ENCODE measurements at places on chromosomes 6 and 20.

GRCh38 chr6:2119275-2119674, 126.1 kb downstream of the GMDS start:
- DNase-seq, result no peak

GRCh38 chr6:110557199-110557598, 80.8 kb upstream of the SLC22A16 start:
- no peak for DNase-seq

DNA sequence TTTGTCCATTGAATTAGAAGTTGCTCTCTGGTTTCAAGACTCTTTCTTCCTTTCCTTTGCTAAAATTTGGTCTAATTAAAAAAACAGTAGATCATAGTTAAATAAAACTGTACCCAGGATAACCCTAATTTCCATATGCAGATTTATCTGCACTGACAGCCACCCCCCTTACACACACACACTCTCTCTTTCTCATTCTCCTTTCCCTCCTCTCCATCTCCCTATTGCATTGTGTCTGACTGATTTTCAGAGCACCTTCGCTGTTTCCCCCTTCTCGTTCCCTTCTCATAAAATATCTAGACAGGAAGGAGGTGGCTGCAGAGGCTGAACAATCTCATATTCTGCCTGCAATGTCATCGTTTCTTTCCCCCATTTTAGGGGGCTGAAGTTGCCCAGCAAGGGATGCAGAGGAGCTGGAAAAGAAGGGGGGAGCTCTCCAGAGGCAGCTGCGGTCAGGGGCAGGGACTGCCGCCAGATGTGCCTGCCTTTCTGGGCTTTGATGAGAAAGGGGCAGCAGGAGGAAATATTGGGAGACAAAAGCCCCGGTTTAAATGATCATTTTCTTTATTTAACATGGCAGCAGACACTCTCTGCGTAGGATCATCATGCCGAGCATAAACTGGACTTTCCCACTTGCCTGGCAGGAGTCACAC, 22.5 kb upstream of the MMS22L start:
- DNase-seq, result no peak

DNA sequence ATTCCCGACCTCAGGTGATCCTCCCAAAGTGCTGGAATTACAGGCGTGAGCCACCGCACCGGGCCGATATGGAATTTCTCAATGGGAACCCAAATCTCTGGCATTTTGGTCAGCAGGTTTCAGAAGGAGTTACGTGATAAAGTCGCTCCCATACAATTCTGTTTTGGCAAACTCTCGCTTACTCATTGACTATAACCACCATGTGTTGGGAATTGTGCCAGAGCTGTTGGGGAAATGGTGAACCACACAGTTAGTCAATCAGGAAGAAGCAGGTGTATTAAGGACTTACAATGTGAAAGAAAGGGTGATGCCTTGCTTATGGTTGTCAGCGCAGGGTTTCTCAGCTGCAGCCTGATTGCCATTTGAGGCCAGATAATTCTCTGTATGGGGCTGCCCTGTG, 410.5 kb downstream of the QKI start:
- DNase-seq, result peak; percentile 80

GRCh38 chr6:56766806-56767178, 124.1 kb upstream of the DST start:
- DNase-seq, result peak; percentile 72

- DNase-seq, result no peak
Observed at GRCh38 chr6:106886922-106887797, 87.4 kb downstream of the CD24 start.

DNA sequence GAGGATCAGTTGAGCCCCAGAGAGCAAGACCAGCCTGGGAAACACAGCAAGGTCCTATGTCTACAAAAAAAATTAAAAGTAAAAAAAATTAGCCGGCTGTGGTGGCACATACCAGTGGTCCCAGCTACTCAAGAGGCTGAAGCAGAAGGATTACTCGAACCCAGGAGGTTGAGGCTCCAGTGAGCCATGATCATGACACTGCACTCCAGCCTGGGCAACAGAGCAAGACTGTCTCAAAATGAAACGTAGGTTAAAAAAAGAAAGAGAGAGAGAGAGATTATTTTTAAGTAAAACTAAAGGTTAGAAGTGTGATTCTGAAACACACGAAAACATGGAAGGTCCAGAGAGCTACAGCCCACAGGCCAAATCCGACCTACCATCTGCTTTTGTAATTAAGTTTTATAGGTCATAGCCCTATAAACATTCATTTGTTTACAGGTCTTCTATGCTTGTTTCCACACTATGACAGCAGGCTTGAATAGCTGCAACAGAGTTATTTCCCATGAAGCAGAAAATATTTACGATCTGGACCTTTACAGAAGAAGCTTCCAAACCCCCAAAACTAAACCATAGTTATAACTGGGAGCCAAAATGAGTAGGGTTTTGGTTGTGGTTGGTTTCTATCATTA, 279.7 kb downstream of the GMDS start:
- no peak for DNase-seq

DNA sequence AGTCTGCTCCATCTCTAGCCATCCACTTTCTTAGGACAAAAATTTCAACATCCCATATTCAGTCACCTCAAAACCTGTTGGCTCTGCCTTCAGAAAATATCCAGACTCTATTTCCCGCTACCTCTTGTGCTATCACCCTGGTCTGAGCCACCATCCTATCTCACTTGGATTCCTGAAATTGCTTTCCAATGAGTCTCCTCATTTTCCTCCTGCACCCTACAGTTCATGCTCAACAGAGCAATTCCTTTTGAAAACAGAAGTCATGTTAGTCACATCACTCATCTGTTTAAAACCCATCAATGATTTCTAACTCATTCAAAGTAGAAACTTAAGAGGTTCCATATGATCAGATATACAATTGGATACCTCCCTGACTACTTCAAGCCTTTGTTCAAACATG, 229.9 kb downstream of the ADGRG6 start:
- no peak for DNase-seq

- no peak for DNase-seq
Observed at GRCh38 chr6:65948062-65948461, 241.0 kb upstream of the EYS start.

- no peak for DNase-seq
Observed at GRCh38 chr6:43827898-43828297, 57.9 kb downstream of the VEGFA start.

- no peak for DNase-seq
Observed at GRCh38 chr20:22682381-22682780, 98.0 kb upstream of the FOXA2 start.

- DNase-seq, result no peak
Observed at GRCh38 chr6:12111363-12111670, 99.2 kb downstream of the HIVEP1 start.

DNA sequence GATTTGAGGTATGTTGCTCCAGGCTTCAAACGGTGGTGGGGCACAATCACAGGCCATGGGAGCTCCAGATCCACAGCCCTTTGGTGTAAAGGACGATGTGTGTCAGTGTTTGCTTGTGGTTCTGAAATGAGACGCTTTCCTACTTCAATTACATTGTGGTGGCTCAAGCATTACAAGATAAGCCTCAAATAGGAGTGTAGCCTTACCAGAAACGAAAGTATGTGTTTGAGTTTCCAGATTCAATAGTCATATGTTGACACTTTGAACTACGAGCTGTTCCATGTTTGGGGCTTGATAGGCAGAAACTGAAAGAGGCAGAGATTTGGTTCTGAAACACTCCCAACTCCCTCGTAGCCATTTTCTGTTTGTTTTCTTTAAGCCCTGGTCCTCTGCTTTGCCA, 187.1 kb downstream of the MYLK4 start:
- no peak for DNase-seq

DNA sequence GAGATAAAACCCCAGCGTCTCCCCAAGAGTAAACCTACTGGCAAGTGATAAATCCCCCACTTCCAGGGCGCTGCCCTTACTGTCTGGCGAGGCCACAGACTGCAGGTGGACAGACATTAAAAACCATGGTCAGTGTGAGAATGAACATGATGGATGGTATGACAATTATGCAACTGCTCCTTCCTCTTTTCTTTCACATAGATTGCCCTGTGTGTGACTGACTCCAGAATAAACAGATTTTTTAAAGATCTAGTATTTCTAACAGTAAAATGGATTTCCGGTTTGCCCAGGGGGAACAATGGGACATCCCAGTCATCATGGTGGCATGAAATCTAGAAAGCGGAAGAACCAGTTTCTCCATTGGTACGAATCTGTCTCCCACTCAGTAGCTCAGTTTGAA, 153.7 kb downstream of the FOXC1 start:
- DNase-seq, result no peak

DNA sequence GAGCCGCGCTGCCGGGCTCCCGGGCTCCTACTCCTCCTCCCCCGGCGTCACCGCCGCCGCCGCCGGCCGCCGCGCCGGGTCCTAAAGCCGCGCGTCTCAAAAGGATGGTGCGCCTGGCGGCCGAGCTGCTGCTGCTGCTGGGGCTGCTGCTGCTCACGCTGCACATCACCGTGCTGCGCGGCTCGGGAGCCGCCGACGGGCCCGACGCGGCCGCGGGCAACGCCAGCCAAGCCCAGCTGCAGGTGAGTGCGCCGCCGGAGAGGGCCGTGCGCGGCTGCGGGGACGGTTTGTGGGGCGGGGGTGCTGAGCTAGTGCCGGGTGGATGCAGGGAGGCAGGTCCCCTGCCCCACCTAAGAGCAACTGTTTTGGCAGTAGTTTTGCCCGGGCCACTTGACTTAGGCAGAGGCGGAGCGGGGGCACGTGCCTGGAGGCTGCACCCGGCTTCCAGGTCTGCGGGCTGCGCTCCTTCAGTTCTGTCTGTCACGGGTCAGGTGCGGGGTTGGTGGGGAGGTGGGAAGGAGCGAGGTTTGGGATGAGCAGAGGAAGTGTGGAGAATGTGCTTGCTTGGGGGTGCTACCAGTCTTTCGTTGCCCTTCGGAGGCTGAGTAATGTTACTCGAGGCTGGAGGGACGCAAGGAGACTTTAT, 722 bp downstream of the ISM1 start:
- peak; percentile 61 for DNase-seq

GRCh38 chr6:147071776-147072175, 132.4 kb upstream of the STXBP5 start:
- DNase-seq, result no peak

DNA sequence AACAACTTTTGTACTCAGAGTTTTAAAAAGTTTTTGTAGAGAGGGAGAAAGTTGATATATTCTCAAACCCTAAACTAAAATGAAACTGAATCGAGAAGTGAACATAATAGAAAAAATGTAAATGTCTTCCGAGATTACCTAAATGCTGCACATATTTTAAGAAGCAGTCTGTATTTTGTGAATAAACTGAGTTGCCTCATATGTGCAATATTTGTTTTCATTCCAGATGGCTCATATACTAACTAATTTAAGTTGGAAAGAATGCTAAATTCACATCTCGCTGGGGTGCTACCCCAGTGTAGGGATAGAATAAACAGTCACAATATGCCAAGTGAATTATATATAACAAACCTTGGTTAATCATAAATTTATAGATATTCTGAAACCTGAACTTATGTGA, 285.9 kb upstream of the THEMIS start:
- DNase-seq, result no peak

GRCh38 chr6:39839445-39839844, 47.3 kb downstream of the DAAM2 start:
- DNase-seq, result no peak

DNA sequence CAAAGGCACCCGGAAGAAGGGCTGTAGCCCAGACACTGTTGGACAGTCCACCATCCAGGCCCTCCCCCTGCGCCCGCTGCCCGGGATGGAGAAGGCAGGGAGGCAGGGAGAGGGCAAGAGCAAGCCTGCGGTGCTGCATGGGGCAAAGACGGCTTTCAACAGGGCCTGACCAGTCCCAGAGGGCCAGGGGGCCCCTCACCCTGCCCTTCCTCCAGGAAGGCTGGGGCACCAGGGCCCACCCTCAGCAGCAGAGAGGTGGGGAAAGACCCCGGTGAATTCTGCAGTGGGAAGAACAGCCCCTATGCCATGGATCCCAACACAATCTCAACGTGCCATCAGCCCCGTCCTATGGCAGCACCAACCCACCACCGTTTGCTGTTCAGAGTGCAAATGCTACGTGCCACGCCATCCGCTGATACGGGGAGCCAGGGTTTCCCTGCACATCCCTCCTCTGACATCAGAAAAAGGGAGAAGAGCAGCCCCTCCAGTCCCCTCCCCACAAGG, 41.1 kb downstream of the RRBP1 start:
- no peak for DNase-seq

DNA sequence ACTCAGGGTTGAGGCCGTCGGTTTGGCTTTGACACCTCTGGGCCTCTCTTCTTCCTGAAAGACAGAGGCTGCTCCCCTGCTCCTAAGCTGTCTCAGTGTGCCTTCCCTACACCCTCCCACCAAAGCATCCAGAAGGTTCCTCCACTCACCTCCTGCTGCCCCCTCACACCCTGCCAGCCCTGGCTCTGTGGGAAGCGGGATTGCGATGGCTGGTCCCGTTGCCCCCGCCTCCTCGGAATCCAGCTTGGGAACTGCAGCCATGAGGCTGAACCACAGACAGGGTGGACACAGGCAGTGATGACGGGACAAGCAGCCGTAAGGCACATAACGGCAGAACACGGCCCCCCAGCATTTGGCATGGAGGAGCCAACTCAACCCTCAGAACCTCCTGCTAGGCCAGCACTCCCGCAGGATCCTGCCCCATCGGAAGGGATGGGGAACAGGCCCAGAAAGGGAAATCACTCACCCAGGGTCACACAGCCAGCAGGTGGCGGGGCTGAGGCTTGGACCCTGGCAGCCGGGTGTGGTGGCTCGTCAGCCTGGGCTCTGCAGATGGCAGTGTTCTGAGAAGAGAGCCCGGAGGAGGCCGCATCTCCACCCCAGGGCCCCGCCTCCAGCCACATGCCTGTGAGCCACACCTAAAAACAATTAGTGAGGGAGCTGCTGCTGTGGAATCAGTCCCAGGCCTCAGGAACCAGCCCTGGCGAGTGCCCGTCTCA, 139.6 kb downstream of the PHACTR3 start:
- DNase-seq, result no peak

DNA sequence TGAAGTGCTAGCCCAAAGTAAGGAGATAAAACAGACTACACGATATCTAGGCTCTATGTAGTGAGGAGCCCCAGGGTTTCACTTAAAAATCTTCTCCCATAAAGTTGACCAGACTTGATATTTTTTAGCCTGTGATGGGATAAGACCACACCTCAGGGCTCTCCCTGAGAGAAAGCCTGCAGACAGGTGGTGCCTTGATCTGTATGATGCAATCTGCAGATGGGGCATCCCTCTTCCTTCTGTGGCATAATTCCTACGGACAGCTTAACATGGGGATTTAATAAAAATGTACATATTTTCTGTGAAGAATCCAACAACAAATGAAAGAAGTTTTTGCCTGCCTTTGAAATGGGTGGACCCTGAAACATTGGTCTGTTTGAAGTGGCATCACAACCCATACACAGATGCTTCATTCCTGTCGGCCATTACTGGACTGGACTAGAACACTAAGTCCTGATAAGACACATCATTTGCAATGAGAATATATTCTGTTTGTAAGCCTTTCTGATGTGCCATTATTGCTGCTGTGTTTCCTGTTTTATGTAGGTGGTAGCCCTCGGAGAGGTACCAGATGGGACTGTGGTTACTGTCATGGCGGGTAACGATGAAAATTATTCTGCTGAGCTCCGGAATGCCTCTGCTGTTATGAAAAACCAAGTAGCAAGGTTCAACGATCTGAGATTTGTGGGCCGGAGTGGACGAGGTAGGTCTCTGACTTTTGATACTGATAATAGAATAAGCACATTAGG, 53.8 kb upstream of the SUPT3H start:
- DNase-seq, result no peak

GRCh38 chr20:33393609-33394008, 7.7 kb downstream of the CDK5RAP1 start:
- DNase-seq, result peak; percentile 73

GRCh38 chr6:69953491-69953890, 87.1 kb downstream of the COL19A1 start:
- DNase-seq, result no peak

- no peak for DNase-seq
Observed at GRCh38 chr20:39504710-39505094, 542.6 kb downstream of the DHX35 start.

- peak; percentile 52 for DNase-seq
Observed at GRCh38 chr6:140784573-140784972, 1348.2 kb upstream of the GJE1 start.

All from fibroblast of skin of right quadriceps (primary cell).